ENCODE measurements at places on chromosomes 4 and X.
A peak's percentile ranks its signal among the peaks of the same experiment; 100 is the strongest.

- no peak for DNase-seq
Observed at GRCh38 chrX:43016021-43016420, 238.1 kb upstream of the PPP1R2C start.

GRCh38 chr4:110487873-110488272, 11.9 kb downstream of the ENPEP start:
- no peak for DNase-seq

GRCh38 chr4:150570862-150571261, 11.1 kb upstream of the MAB21L2 start:
- DNase-seq: no peak

GRCh38 chr4:154425514-154425913, 66.1 kb downstream of the DCHS2 start:
- no peak for DNase-seq

GRCh38 chr4:150938417-150938816, 76.7 kb downstream of the LRBA start:
- no peak for DNase-seq

DNA sequence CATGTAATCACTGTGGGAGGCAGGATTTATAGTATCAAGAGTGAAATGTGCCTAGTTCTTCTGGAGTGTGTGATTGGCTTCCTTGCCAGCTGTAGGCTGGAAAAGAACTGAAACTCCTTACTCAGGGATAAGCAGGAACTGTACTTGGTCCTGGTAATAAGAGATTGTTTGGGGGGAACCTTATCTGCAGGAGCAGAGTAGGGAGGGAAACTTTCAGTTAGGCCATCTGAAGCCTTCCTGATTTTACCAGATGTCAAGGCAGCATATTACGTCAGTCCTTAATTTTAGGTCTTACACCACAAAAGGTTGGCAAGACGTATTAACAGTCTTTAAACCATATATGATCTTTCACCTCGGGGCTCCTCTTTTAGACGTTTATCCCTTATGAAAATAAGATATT, 231.5 kb upstream of the FMR1 start:
- DNase-seq: no peak

GRCh38 chr4:67725132-67725531, 24.2 kb upstream of the UBA6 start:
- no peak for DNase-seq

- no peak for DNase-seq
Observed at GRCh38 chr4:38769441-38769840, 13.3 kb downstream of the TLR10 start.

DNA sequence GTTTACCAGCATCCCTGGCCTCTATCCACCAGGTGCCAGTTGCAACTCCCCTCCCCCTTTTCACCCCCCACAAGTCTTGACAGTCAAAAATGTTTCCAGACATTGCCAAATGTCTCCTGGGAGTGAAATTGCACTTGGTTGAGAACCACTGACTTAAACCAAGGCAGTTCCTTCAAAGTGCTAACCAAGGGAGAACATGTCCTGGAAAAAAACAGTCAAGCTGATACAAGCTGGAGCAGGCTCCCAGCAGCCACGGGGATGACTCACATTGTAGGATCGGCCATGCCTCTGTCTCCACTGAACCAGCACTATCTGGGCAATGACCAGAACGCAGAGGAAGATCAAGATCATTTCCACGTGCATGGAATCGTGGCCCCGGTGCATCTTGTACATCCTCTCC, 11.4 kb downstream of the RNF175 start:
- DNase-seq: no peak

- no peak for DNase-seq
Observed at GRCh38 chrX:41449131-41449530, 2.0 kb downstream of the NYX start.

DNA sequence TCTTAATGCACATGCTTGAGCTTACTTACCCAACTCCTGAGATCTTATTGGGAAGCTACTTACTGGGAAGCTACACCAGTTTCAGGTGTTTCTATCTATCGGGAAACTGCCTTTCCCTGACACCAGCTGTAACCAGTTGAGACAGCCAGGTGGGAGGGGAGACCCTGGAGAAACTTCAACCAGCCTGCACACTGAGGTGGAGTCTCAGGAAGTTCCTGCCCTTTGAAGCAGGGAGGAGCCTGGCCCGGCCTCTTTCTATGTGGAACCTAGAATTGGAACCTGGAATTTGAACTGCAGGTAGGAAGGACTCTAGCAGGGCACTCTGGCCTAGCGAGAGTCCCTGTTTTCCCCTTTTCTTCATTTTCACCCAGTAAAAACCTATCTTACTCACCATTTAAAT, 425.8 kb upstream of the PABPC4L start:
- DNase-seq: no peak

GRCh38 chr4:25098964-25099891, 61.0 kb downstream of the SEPSECS start:
- no peak for DNase-seq

DNA sequence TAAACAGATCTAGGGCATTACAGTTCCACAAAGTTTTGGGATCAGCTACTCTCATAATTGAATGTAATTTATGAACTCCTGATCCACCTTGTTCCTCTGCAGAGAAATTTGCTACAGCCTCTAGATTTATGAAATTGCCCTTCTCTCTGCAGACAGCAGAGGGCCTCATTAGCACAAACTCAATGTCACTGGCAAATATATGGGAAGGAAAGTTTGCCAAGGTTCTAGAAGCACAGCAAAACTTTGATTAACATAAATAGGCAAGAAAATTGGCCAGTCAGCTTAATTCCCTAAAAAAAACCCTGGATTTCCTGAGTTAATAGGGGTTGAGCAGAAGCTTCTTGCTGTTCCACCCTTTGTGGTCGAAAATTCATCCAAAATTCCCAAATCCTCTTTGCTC, 31.5 kb downstream of the PRPS1 start:
- no peak for DNase-seq

- DNase-seq: no peak
Observed at GRCh38 chrX:118554511-118554910, 58.9 kb downstream of the DOCK11 start.

- DNase-seq: peak; percentile 8
Observed at GRCh38 chrX:54808109-54808604, 612 bp downstream of the MAGED2 start.

DNA sequence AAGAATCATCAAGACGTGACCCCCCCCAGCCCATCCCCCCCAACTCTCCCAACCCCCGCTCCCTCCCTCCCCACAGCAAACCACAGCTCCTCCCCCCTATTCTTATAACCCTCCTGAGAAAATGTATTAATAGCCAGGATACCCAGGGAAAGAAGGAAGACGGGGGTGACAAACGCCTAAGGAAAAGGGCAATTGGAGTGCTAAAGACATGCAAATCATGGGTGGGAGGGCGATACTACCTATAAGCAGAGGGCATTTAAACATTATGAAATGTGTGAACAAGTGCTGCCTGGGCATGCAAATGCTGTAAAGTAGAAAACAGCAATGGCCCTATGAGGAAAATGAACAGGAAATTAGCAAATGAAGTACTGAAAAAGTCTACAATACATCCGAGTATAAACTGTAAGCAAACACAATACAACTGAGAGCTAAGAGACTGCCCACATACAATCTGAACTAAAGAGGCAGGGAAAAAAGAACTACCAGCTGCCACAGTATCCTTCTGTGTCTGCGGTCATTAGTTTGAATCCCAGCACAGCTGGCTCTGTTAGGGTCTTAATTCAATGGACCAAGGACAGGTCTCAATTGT, 2.4 kb downstream of the CXXC4 start:
- no peak for DNase-seq

DNA sequence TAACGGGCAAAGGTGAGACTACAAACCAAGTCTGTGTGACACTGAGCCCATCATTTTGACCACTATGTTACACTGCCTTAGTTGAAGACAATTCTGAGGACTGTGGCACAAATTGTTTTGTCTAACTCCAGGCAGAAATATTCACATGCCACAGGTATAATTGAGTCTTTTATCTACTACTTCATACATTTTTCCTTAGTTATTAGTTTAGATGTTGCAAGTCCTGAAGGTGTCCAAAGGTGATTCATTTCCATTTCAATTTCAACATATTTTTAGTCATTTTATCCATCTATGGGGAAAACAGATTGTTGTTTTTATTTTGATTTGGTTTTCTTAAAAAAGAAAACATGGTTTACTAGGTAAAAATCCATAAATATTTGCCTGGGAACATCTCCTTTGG, 341.7 kb upstream of the SMIM31 start:
- DNase-seq: no peak

- no peak for DNase-seq
Observed at GRCh38 chr4:3330707-3331106, 37.9 kb downstream of the RGS12 start.

DNA sequence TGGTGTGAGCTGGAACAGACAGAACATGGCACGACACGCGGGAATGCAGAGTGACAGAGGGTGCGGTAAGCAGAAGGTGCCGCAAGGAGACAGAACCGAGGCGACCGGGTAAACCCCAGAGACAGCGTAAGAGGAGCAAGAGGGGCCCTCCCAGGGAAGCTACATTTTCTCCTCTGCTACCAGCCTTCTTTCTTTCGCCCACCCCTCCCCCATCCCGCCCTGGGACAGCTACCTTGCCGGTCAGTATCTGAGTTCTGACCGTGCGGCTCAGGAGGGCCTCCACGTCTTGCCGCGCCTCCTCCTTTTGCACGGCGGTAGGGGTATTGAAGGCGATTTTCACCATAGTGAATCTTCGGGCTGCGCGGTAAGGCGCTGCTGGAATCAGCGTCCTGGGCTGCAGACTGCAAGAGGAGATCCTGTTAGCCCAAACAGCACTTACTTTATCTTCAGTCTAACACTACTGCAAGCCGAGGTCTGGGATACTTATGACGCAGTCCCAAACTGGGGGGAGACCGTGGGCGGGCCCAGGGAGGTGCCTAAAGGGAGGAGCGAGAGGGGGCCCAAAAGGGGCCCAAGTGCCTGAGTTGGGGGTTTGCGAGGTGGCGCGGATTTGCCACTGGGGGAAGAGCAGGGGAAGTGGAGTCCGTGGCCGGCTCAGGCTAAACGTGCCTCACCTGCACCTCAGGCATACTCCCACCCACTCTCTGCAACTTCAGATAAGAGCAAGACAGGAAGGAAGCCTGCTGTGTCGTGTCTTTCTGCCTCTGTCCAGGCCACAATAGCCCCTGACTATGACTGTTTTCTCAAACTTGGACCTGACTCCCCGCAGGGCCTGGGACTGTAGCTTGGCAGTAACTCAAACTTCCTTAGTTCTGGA, at the start of gene ITM2A:
TSS of gene ITM2A (minus strand) at position 462 of the 877 bp plus-strand sequence. CDS start at position 343, 119 bp downstream.
- peak; percentile 47 for DNase-seq

Measured in activated T-helper 9 cell treated with anti-CD3 and anti-CD28 coated beads, Interleukin-2, amount 50 U/mL, for 16 hours (primary cell).